ENCODE measurements at places on chromosomes 12 and 14. TPM values are rescaled to one million over a fixed set of nuclear protein-coding genes. Genes with fewer than 3 reads are reported as not detected.

GRCh38 chr12:176321-177181 lies 37.4 kb downstream of the SLC6A12 start:
- DNase-seq, result peak; percentile 69

Gene ATL1
- 9.3 TPM for total RNA-seq

DNA sequence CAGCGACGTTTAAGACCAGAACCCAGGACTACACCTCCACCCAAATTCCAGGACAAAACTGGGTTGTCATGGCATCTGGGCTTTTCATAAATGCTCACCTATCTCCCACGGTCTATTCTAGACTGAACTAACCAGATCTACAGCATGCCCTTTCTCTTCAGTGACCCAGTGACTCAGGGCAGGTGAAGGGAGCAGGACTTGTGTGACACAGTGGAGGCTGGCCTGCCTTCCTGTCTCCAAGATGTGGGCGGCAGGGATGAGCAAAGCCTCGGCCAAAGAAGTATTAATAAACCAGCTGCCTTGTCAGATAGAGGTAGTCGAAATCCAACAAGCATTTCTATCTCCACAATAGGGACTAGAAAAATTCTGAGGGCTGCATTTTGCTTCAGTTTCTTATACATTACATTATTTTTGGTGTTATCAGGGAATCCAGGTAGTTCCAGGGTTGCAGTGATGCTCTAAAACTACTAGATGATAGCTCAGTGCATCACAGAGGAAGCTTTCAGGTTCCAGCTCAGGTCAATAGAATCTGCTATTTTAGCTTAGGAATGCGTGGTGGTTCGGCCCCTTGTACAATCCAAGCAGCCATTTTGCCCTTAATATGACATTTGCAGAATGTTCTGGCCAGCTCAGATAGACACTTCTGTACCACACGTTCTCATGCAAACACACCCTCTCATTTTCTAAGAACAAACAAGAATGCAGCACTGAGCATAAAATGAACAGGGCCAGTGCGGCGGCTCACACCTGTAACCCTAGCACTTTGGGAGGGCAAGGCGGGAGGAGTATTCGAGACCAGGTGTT lies 4.2 kb upstream of the GLRX5 start:
- no peak for DNase-seq

DNA sequence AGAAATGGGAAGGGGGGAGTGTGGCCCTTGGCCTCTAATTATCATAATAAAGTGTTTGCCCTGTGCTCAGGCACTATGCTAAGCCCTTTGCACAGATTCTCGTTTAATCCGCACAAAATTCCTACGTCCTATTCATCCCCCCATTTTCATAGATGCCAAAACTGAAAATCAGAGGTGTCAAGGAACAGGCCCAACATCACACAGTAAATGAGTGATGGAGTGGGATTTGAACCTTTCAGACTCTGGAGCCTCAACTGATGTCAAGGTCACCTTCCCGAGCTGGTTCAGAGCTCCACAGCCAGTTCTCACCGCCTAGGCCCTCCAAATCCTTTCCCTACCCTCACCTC lies 80.7 kb downstream of the IRF2BPL start:
- DNase-seq, result no peak

DNA sequence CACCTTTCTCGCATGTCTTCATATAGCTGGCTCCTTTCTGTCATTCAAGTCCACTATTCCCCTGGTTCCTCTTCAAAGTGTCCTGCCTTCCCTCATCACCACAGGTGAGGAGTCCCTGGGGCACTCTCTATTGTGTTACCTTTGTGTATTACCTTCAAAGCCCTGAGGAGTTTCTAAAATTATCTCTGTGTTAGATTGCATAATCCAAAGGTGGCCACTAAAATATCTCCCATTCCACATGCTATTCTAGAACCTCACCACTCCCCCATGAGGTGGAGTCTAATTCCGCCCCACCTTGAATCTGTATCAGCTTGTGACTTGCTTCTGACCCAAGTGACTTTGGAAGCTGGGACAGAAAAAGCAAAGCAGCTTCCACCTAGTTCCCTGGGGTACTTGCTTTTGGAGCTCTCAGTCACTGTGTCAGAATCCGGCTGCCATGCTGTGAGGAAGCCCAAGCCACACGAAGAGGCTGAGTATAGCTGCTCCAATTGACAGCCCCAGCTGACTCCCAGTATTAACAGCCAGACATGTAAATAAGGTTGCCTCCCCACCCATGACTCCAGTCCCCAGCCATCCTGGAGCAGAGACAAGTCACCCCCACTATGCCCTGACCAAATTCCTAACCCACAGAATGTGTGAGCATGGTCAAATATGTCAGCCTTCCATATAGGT lies 6.8 kb downstream of the HRK start:
- no peak for DNase-seq

- DNase-seq, result peak; percentile 57
Observed at GRCh38 chr12:55729819-55730818, 1.3 kb upstream of the CD63 start.

Gene PTPRB
- 0.02 TPM for total RNA-seq

Gene ASCL1
- not detected for total RNA-seq

DNA sequence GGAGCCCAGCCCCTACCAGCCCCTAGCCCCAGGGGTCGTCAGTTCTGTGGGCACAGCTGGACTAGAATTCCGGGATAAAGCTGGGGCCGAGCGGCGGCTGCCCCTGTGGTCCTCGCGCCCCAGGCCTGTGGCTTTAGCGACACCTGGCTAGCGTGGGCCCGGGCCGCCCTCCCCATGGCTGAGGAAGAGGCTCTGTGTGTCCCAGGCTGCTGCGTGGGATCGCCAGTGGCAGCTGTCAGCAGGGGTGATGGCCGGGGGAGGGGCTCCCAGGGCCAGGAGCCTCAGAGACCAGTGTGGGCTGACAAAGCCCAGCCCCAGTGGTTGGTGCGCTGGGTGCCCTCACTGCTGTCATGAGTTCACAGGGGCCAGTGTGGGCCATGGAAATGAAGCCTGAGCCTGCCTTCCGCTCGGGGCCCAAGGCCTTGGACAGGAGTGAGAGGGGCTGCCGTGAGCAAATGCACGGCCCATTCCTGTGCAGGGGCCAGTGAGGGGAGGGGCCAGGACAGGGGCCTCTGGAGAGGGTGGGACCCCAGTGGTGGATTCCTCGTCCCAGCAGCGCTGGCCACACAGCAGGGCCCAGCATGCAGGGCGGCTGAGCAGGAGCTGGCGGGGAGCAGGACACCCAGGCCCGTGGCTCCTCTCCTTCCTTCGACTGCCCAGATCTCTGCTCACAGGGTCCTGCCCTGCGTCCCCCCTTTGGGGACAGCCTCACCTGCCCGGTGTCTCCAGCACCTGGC lies 11.4 kb downstream of the FBRSL1 start:
- no peak for DNase-seq

Gene FAM90A1
- not detected for total RNA-seq

Gene SLC6A15
- 23.4 TPM for total RNA-seq

DNA sequence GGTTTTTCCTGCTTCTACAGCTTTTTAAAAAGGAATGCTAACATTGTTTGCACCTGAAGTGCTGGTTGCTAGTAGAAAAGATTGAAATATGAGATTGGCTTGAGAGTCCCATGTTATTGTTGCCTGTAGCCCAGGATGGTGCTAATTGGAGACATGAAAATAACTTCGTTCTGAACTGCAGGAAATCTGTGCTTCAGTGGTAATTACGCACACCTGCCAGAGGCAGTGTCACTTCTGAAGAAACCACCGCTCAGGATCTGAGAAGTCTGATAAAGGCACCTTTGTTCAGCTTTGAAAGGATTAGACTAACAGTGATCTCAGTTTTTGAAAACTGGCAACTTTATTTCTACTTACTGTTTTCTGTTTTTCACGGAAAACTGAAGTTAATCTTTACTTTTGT lies 15.5 kb upstream of the ATP6V0A2 start:
- DNase-seq, result no peak

- peak; percentile 86 for DNase-seq
Observed at GRCh38 chr12:124453419-124454351, 113.7 kb downstream of the NCOR2 start.

DNA sequence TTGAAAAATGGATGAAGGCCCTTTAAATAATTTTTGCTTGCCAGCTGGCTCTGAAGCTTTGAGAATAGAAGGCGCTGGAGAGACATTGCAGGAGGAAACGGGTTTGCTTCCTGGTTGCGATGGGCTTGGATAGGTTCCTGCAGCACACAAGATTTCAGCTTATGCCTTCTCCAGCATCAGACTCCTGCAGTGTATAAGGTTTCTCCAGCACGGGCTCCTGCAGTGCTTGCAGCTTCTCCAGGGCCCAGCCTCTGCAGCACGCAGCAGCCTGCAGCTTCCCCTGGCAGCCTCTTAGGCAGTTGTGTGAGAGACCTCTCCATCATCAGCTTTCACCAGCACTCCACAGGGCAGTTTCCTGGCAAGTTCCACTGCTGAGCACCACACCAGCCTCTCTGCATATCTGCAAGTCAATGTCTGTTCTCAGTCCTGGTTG lies 78.7 kb upstream of the ZDHHC17 start:
- no peak for DNase-seq

DNA sequence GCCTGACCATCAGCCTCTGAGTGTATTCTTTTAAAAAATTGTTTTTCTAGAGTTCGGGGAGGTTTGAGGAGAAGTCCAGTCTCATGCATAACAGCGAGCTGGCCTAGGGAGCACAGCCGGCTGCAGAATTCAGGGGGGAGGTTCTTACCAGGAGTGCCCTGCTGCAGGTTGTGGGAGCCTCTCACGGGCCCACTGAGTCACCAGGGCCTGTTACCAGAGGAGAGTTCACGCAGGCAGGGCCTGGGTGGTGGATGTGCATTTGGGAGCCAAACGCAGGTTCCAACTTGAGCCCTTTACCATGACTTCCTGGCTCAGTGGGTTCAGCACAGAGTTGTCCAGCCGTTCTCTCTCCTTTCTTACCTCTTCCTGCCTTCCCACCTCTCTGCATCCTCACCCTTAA lies 14.4 kb downstream of the CD9 start:
- DNase-seq, result no peak

GRCh38 chr12:104721936-104722335 lies 236.2 kb downstream of the SLC41A2 start:
- no peak for DNase-seq

GRCh38 chr14:84541018-84541417 lies 988.9 kb upstream of the FLRT2 start:
- no peak for DNase-seq

Gene FGF23
- total RNA-seq, result not detected

- DNase-seq, result no peak
Observed at GRCh38 chr12:50799908-50800307, 36.0 kb downstream of the ATF1 start.

DNA sequence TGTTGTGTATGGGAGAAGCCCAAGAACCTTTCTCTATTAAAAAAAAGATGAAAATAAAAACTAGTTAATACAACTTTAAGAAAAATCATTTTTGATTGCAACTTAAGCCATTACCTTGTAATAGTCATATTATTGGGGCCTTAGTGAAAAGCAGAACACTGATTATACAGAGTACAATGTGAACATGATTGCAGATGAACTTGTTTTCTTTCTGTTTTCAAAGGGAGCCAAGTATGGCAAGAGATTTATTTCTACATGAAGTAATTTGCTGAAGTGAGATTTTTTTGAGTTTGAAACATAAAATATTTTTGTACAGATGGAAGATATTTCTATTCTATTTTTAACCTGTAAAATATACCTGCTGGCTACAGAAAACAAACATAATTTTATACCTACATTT lies 104.9 kb downstream of the GPR135 start:
- no peak for DNase-seq

Gene C14orf132
- total RNA-seq, result 7.4 TPM

DNA sequence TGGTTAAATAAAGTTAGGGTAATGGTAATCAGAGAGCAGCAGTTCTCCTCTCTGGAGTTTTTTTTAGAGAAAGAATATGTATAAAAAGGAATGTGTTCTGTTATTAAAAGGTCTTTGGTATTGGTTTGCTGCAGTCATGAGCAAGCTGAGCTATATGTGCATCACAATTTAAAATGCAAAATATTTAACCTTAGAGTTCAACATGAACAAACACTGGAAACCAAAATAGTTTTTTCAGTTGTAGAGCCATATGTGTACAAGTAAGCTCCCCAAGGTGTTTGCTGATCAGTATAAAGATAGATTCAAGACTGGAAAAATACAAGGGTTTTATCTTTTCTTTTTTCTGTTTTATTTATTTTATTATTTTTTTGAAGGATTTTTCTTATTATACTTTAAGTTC lies 245.0 kb downstream of the NUBPL start:
- no peak for DNase-seq

DNA sequence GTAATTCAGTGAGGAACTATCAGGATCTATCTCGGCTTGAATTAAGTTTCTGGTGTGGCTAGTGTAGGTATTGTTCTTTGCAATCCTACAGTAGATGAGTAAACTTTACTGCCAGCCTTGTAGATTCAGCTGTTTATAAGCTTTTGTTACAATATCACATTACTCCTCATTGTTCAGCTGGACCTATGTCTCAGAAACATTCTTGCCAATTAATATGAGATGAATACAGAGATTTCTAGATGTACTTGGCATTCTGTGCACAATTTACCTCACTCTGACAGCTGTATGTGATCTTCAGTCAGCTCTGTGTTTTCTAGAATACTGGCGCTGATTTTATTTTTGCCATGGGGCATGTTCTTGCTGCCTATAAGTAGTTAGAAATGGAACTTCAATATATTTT lies 55.7 kb downstream of the METTL25 start:
- no peak for DNase-seq

GRCh38 chr12:132095520-132096409 lies 48.4 kb downstream of the DDX51 start:
- DNase-seq, result no peak

DNA sequence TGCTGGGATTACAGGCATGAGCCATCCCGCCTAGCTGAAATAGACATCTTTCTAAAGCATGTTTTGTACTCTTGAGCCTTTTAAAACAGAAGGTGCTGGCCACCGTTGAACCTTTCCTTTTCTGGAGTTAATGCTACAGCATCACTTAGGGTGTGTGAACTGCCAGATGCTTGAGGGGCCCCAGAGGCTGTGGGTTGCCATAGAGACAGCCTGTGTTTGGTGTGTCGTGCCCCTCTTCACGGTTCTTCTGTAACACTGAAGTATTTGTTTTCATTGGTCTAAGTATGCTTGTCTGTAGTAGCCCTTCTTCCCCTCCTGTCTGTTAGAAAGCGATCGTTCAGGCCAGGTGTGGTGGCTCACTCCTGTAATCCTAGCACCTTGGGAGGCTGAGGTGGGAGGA lies 30.8 kb downstream of the PLEKHG3 start:
- DNase-seq, result no peak

- DNase-seq, result no peak
Observed at GRCh38 chr14:39766397-39767000, 334.3 kb upstream of the FBXO33 start.

DNA sequence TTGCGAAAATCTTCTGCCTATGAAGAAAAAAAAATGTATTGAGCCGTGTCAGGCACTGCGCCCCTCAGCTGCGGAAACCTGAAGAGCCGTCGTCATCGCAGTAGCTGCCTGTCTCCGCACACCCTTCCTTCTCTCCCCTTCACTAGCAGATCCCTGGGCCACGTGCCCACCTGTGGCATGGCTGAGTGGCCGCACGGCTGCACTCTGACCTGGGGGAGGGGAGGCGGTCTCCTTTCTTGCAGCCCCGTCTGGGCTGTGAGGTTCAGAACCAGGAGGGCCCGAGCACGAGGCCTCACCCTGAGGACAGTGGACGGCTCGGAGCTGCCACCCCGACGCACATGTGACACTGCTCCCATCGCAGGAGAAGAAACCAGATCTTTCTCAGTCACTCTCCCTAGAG lies 24.9 kb downstream of the PGAM5 start:
- no peak for DNase-seq

GRCh38 chr14:103606963-103607668 lies 21.9 kb upstream of the KLC1 start:
- peak; percentile 84 for DNase-seq

Gene DCN
- 5.6 TPM for total RNA-seq

Gene PMCH
- total RNA-seq, result not detected

Gene ACVRL1
- 4.1 TPM for total RNA-seq

GRCh38 chr12:54010053-54010971 lies 1.5 kb downstream of the HOXC8 start:
- DNase-seq, result no peak

GRCh38 chr14:21476523-21476924 lies 235 bp downstream of the RAB2B start:
- DNase-seq, result no peak

Data from H4 (cell line).